ENCODE measurements at places on chromosomes 2 and 18. TPM values are rescaled to one million over a fixed set of nuclear protein-coding genes. Genes with fewer than 3 reads are reported as not detected.

The ARHGEF4 gene
- 3.7 TPM for total RNA-seq

The SPHKAP gene
- not detected for total RNA-seq

The LDLRAD4 gene
- 44.3 TPM for total RNA-seq

The UNC80 gene
- not detected for total RNA-seq

The PSMG2 gene
- 97.2 TPM for total RNA-seq

The SNED1 gene
- total RNA-seq = 14.5 TPM

The EMILIN1 gene
- 0.91 TPM for total RNA-seq

The SCN2A gene
- 0.06 TPM for total RNA-seq

The ZNF804A gene
- 0.08 TPM for total RNA-seq

DNA sequence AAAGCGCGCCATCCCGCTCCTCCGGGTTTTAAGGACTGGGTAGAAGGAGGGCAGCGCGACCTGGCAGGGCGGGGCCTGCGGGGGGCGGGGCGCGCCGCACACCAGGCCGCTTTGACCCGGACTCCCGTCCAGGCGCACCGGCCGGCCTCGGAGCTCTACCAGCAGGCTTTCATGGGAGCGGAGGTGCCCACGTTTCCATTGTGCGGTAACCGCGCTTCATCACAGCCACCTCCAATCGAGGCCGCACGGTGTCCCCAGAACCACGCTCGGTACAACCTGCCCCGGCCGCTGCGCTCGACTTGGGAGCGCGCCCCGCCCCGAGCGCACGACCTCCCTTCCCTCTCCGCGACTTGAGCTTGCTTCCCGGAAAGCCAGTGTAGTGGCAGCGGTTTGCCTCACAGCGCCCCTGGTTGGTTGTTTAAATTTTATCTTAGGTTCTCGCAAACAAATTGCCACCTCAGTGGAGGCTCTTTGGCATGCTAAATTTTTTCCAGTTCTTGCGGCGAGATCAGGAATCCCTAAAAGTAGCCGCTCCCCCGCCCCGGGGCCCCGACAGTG lies 280 bp upstream of the CYP1B1 start:
- H3K27ac ChIP-seq = peak overlapping the region; percentile 45
- peaks cover 49% of the 10 kb centered on the region for H3K27me3 ChIP-seq
- peaks cover 1% of the 10 kb centered on the region for H3K36me3 ChIP-seq
- peak overlapping the region; percentile 83 for H3K4me3 ChIP-seq

GRCh38 chr2:24363301-24363700 lies 3.0 kb upstream of the ITSN2 start:
- H3K27me3 ChIP-seq = no peaks in the 10 kb centered on the region
- no peaks in the 10 kb centered on the region for H3K36me3 ChIP-seq
- H3K4me1 ChIP-seq = peaks cover 11% of the 10 kb centered on the region
- H3K27ac ChIP-seq = no peak overlapping the region

- H3K4me1 ChIP-seq = peaks cover 1% of the 10 kb centered on the region
- H3K27me3 ChIP-seq = peaks cover 6% of the 10 kb centered on the region
- no peak for DNase-seq
- no peak overlapping the region for H3K27ac ChIP-seq
Measured at GRCh38 chr2:218081695-218082094, 12.6 kb downstream of the RUFY4 start.

GRCh38 chr18:9353596-9353995 lies 19.0 kb downstream of the TWSG1 start:
- no peak for DNase-seq
- peaks cover 3% of the 10 kb centered on the region for H3K36me3 ChIP-seq
- no peaks in the 10 kb centered on the region for H3K4me1 ChIP-seq
- H3K4me3 ChIP-seq = no peak overlapping the region
- no peak overlapping the region for H3K27ac ChIP-seq

- no peak for DNase-seq
- no peaks in the 10 kb centered on the region for H3K36me3 ChIP-seq
- H3K27ac ChIP-seq = no peak overlapping the region
- no peaks in the 10 kb centered on the region for H3K4me1 ChIP-seq
Measured at GRCh38 chr2:117087535-117088291, 726.8 kb upstream of the DDX18 start.

DNA sequence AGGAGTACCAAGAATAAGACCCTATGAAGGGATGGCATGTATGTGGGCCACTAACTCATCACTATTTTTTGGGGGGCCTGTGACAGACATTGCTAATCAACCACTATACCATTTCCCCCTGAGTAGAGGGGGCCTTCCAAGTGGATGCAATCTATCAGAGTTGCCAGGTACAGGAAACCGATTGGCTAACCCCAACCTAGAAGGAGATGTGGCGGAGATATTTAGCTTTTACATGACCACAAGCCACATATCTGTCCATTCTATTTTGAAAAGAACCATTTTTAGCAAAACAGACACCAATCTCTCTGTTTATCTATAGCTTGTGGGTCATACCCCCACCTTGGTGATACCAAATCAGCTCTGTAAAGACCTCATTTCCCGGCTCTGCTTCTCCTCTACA lies 51.0 kb downstream of the PAX8 start:
- DNase-seq = no peak
- H3K4me3 ChIP-seq = peak overlapping the region; percentile 3
- H3K27me3 ChIP-seq = peaks cover 4% of the 10 kb centered on the region
- H3K27ac ChIP-seq = no peak overlapping the region
- peaks cover 38% of the 10 kb centered on the region for H3K4me1 ChIP-seq

GRCh38 chr18:38263066-38263465 lies 697.5 kb upstream of the CELF4 start:
- H3K4me3 ChIP-seq = no peak overlapping the region
- no peaks in the 10 kb centered on the region for H3K27me3 ChIP-seq
- no peaks in the 10 kb centered on the region for H3K4me1 ChIP-seq
- H3K27ac ChIP-seq = no peak overlapping the region

DNA sequence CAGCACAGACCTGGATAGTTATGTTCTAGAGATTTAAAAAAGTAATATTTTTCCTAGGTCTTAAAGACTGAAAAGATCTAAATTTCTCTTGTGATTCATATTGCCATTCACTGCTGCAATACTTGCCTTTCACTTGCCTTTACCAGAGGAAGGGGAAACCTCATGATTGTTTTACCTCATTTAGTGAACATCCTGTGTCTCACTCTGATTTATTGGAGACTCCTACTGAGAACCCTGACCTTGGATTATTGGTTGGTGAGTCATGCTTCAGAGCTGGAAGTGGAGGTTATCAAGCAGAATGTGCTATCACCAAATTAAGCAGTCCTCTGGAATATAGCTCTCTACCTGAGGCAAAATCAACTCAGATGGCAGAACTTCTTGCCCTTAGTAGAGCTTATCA lies 500.5 kb downstream of the TSN start:
- DNase-seq = no peak
- no peak overlapping the region for H3K27ac ChIP-seq
- H3K36me3 ChIP-seq = no peaks in the 10 kb centered on the region
- no peaks in the 10 kb centered on the region for H3K4me1 ChIP-seq
- H3K27me3 ChIP-seq = peaks cover 2% of the 10 kb centered on the region

DNA sequence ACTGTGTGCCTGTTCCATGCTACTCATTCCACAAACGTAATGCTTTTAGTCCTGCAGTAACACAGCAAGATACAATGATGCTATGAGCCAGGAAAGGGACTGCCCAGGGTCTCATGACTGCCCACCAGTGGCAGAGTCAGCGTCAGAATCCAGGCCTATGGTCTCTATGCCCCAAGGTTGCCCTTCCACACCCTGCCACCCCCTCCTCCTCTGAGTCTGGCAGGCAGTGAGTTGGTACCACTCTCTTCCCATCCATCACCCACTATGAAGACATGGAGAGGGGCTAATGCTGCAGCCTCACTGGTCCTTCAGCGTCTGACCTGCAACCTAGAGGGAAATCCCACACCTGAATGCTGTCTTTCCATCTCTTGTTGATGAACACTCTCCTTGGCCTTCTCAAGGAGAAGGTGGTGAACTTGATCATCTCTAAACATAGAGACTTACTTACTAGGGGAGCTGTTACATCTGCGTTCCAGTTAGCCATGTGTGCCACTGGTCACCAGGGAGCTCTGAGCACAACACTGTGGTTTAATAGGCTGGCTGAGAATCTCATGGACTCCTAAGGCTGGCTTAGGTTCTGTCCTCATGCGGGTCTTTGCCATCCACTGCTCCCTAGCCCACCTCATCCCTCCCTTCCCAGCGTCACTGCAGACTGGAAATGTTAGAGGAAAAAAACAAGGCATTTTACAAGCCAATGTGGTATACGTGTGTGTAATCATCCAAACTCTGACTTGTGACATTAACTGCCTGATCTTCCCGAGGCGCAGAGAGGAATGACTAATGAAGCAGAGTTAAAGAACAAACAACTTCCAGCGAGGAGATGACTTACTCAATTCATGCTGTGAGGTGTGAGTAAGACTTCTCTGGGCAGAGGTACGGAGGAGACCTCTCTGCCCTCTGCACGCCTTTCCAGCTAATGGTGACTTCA lies 28.8 kb downstream of the STEAP3 start:
- H3K27me3 ChIP-seq = no peaks in the 10 kb centered on the region
- H3K4me3 ChIP-seq = no peak overlapping the region
- DNase-seq = no peak
- no peaks in the 10 kb centered on the region for H3K36me3 ChIP-seq

GRCh38 chr18:76223403-76223802 lies 271.6 kb downstream of the ZNF516 start:
- H3K27me3 ChIP-seq = peaks cover 4% of the 10 kb centered on the region
- no peak overlapping the region for H3K4me3 ChIP-seq
- DNase-seq = no peak
- H3K4me1 ChIP-seq = no peaks in the 10 kb centered on the region
- H3K27ac ChIP-seq = no peak overlapping the region

DNA sequence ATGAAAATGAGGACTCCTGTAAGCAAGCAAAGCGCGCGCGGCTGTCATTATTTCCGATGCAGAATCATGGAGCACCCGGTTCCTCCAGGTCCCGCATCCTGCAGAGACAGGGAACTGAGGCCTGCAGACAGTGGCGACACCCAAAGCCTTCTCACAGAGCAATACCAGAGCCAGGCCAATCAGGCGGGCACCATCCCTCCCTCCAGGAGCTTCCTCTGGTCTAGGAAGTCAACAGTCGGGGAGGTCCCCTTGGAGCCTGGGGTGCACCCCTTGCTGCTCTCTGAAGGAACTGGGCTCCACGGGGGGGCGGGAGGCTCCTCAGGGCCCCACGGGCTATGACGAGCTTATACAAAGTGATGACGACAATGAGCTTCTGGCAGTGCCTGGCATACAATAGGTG lies 60.3 kb upstream of the HPCAL1 start:
- H3K27me3 ChIP-seq = no peaks in the 10 kb centered on the region
- H3K4me1 ChIP-seq = no peaks in the 10 kb centered on the region
- no peak overlapping the region for H3K27ac ChIP-seq
- DNase-seq = no peak
- no peaks in the 10 kb centered on the region for H3K36me3 ChIP-seq

GRCh38 chr2:8379128-8379527 lies 302.7 kb upstream of the ID2 start:
- peaks cover 6% of the 10 kb centered on the region for H3K36me3 ChIP-seq
- DNase-seq = no peak
- H3K27me3 ChIP-seq = peaks cover 3% of the 10 kb centered on the region
- no peak overlapping the region for H3K27ac ChIP-seq

Data from activated naive CD8-positive, alpha-beta T cell treated with anti-CD3 and anti-CD28 coated beads, Interleukin-2, amount 10 ng/mL, durations not matched to agents 7 days and 5 days (primary cell).